Left ventricle myocardium inferior (tissue), 1 donor: ENCODE measurements at places on chromosomes 2 and 18.

GRCh38 chr18:47754311-47755101 is 176.0 kb downstream of the SMAD2 start:
- H3K36me3 ChIP-seq, result no peaks in the 10 kb centered on the region
- no peak overlapping the region for H3K4me3 ChIP-seq
- no peak for DNase-seq
- H3K27me3 ChIP-seq, result peaks cover 57% of the 10 kb centered on the region
- H3K27ac ChIP-seq, result no peak overlapping the region

DNA sequence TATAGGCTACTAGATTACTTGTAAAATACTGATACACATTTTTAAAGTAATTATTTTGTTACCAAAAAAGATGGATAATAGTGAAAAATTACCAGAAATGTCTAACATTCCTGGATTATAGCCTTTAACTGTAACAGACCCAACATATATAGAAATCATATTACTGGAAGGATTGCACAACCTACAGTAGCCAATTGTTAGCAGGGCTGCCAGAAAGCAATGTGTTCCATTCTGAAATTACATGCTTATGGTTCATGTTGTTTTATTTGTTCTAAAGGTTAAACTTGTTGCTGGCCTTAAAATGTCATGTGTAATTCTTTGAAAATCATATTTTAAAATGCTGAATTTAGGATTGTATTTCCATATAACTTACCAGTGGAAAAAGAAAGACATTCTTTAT is 793.6 kb upstream of the ACVR2A start:
- no peak overlapping the region for H3K4me3 ChIP-seq
- DNase-seq, result no peak
- H3K4me1 ChIP-seq, result no peaks in the 10 kb centered on the region
- no peaks in the 10 kb centered on the region for H3K36me3 ChIP-seq

- no peak for DNase-seq
- H3K4me1 ChIP-seq, result peaks cover 35% of the 10 kb centered on the region
- H3K36me3 ChIP-seq, result peaks cover 68% of the 10 kb centered on the region
- H3K4me3 ChIP-seq, result no peak overlapping the region
- H3K27me3 ChIP-seq, result no peaks in the 10 kb centered on the region
- no peak overlapping the region for H3K27ac ChIP-seq
Measured at GRCh38 chr2:11767779-11768178, 21.3 kb downstream of the LPIN1 start.

- H3K27ac ChIP-seq, result no peak overlapping the region
- H3K4me3 ChIP-seq, result no peak overlapping the region
- DNase-seq, result no peak
- peaks cover 5% of the 10 kb centered on the region for H3K4me1 ChIP-seq
- H3K36me3 ChIP-seq, result no peaks in the 10 kb centered on the region
- H3K27me3 ChIP-seq, result no peaks in the 10 kb centered on the region
Measured at GRCh38 chr18:31977270-31977872, 34.4 kb upstream of the TRAPPC8 start.

DNA sequence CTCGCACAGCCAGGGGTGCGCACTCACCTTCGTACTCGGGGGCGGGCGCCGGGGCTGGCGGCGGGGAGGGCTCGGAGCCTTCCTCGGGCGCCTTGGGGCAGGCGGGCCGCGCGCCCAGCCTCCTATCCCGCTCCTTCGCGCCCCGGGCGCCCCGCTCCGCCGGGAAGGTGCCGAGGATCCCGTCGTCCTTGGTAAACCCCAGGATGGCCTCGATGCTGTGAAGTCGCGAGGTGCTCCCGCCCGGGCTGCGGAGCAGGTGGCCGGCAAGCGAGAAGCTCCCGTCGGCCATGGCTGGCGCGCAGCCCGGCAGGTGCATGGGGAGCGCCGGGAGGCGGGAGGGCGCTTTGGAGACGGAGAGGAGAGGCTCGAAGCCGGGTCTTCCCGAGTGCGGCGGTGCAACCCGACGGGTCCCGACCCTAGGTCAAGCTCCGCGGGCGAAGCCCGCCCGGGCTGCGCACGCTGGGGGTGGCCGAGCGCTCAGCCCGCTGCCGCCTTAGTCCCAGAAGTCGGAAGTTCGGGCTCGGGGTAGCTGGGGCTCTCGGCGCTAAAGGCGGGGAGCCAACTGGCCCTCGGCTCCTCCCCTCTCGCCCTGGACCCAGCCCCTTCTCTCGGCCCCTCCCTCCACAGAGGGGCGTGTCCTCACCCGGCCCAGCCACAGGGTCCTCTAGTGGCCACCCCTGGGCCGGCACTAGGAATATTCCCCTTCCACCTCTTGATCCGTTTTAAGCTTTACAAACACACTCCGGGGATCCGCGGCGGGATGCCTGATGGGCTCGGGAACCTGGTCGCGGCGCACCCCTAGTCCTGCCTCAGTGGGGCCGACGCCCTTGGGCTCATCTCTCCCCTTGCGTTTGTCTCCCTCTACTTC is at the start of gene RAX:
Gene RAX (minus strand): TSS at position 564 of the 868 bp plus-strand sequence. CDS start 248 bp downstream, at position 316.
- H3K27me3 ChIP-seq, result no peaks in the 10 kb centered on the region
- H3K4me3 ChIP-seq, result peak within 1 kb of the TSS; percentile 54
- no peak within 1 kb of the TSS for H3K27ac ChIP-seq
- DNase-seq, result no peak
- peaks cover 32% of the 10 kb centered on the region for H3K4me1 ChIP-seq
- no peaks in the 10 kb centered on the region for H3K36me3 ChIP-seq

DNA sequence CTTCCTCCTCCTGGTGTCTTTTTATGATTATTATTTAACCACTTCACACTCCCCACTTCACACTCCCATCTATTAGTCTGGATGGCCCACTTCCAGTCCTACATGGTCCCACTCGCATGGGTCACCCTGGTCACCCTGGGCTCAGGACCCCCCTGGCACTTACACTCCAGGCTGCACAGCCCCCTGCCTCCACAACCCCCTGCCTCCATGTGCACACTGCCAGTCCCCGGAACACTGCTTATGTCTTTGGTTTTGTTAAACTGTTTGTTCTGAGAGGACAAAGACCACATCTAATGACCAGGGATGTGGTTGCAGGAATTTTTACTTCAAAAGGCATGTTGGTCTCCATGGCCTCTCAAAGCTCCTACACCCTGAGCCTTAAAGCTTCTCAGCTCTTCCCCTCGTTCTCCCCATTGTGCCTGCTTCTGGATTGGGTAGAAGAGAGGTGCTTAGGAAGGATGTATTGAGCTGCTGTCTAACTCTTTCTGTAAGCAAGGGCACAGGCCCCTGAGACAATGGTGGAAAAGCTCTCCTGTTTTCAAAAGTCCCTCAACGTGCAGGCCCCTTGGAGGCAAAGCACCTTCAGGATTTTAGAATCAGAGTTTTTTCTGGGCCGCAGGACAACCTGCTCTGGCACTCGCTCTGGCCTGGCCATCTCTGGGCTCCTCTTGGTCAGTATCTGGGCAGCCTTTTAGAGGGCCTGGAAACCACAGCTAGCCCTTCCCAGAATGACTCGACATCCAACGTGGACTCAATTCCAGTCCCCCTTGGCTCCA is 150.0 kb upstream of the HAAO start:
- H3K4me3 ChIP-seq, result no peak overlapping the region
- DNase-seq, result no peak
- peak overlapping the region; percentile 62 for H3K27ac ChIP-seq
- H3K4me1 ChIP-seq, result peaks cover 54% of the 10 kb centered on the region

- DNase-seq, result no peak
- H3K4me1 ChIP-seq, result peaks cover 21% of the 10 kb centered on the region
- no peaks in the 10 kb centered on the region for H3K27me3 ChIP-seq
- no peak overlapping the region for H3K27ac ChIP-seq
- H3K36me3 ChIP-seq, result no peaks in the 10 kb centered on the region
- H3K4me3 ChIP-seq, result no peak overlapping the region
Measured at GRCh38 chr2:222707689-222708273, 36.3 kb downstream of the MOGAT1 start.

DNA sequence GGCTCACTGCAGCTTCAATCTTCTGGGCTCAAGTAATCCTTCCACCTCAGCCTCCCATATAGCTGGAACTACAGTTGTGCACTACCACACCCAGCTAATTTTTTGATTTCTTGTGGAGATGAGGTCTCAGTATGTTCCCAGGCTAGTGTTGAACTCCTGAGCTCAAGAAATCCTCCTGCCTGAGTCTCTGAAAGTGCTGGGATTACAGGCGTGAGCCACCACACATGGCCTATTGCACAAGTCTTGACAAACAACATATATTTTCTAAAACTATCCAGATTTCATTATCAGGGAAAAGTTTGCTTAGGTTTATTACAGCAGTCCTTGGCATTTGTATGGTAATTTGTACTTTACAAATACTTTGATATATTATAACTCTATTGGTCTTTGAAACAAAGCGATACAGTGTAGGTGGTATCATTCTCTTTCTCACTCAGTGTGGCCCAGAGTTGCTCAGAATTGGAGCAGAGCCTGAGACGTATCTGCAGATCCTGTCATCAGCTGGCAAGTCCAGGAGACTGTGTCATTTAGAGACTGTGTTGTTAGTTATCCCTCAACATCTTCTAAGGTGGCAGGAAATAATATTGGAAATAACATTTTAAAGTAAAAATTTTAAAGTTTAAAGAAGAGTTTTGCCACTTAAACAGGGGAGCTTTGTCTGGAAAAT is 41.4 kb downstream of the PDK1 start:
- DNase-seq, result no peak
- no peak overlapping the region for H3K4me3 ChIP-seq
- peaks cover 31% of the 10 kb centered on the region for H3K36me3 ChIP-seq
- peaks cover 10% of the 10 kb centered on the region for H3K4me1 ChIP-seq
- no peaks in the 10 kb centered on the region for H3K27me3 ChIP-seq

- H3K4me1 ChIP-seq, result peaks cover 15% of the 10 kb centered on the region
- DNase-seq, result no peak
- H3K36me3 ChIP-seq, result no peaks in the 10 kb centered on the region
- H3K27me3 ChIP-seq, result no peaks in the 10 kb centered on the region
Measured at GRCh38 chr18:6781796-6782195, 52.3 kb downstream of the ARHGAP28 start.

DNA sequence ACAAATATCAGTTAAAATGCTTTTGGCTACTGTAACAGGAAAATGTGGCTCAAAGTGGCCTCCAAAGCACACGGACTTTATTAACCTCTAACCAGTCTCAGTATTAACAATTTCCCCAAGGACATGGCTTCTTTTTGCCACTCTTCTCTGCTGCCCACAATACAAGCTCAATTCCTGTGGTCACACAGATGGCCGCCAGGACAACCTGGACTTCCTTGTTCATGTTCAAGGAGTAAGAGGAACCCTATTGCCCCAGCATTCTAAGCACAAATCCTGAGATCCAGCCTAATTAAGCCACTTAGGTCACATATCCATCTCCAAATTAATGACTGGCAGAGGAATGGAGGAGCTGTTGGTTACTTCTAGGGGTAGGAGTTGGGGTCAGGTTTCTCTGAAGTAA is 38.2 kb downstream of the AOX1 start:
- H3K4me3 ChIP-seq, result no peak overlapping the region
- no peak for DNase-seq
- H3K27ac ChIP-seq, result no peak overlapping the region

DNA sequence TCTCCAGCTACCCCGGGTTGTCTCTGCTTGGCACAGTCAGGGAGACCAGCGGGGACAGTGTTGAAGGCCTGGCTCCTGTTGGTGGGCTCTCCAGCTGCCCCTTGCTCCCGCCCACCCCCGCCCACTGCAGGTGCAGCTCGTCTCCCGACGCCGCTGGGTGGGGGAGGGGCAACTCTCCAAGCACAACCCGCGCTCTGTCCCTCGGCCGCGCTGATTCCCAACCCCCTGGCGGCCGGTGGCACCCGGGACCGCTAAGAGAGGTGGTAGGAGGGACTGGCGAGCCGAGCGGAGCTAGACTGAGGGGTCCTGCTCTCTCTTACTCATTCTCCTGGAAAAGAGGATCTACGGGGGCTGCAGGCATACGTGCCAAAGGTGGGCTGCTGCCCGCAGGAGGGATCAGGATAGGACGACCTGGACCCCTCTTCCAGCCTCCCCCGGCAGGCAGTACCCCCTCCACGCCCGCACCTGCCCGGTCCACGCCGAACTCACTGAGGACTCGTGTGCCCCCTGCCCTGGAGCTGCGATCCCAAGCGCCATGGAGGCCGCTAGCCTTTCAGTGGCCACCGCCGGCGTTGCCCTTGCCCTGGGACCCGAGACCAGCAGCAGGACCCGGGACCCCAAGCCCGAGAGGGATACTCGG is 44.5 kb downstream of the DDX18 start:
- peaks cover 73% of the 10 kb centered on the region for H3K27me3 ChIP-seq
- no peak overlapping the region for H3K27ac ChIP-seq
- no peak for DNase-seq
- H3K4me1 ChIP-seq, result no peaks in the 10 kb centered on the region

GRCh38 chr2:200051611-200051945 is 96.2 kb downstream of the MAIP1 start:
- no peaks in the 10 kb centered on the region for H3K36me3 ChIP-seq
- no peaks in the 10 kb centered on the region for H3K4me1 ChIP-seq
- H3K27me3 ChIP-seq, result no peaks in the 10 kb centered on the region
- H3K27ac ChIP-seq, result no peak overlapping the region

DNA sequence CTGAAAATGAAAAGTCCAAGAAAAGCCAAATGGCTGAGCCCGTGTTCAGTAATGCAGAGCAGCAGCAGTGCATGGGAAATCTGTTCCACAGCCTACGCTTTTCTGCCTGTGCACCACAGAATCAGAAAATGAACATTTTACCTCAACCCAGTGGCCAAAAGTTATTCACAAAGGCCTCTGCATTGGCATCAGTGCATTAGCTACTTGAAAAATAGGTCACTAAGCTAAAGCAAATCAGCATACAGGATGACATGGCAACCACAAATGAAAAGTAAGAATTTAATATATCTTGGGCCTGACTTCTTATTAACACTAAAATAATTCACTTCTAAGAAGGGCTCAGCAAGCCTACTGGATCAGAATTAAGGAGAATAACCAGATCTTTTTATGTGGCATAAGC is 1145.3 kb upstream of the CHAC2 start:
- H3K27me3 ChIP-seq, result no peaks in the 10 kb centered on the region
- H3K27ac ChIP-seq, result no peak overlapping the region
- no peaks in the 10 kb centered on the region for H3K4me1 ChIP-seq
- no peak for DNase-seq
- H3K4me3 ChIP-seq, result no peak overlapping the region

DNA sequence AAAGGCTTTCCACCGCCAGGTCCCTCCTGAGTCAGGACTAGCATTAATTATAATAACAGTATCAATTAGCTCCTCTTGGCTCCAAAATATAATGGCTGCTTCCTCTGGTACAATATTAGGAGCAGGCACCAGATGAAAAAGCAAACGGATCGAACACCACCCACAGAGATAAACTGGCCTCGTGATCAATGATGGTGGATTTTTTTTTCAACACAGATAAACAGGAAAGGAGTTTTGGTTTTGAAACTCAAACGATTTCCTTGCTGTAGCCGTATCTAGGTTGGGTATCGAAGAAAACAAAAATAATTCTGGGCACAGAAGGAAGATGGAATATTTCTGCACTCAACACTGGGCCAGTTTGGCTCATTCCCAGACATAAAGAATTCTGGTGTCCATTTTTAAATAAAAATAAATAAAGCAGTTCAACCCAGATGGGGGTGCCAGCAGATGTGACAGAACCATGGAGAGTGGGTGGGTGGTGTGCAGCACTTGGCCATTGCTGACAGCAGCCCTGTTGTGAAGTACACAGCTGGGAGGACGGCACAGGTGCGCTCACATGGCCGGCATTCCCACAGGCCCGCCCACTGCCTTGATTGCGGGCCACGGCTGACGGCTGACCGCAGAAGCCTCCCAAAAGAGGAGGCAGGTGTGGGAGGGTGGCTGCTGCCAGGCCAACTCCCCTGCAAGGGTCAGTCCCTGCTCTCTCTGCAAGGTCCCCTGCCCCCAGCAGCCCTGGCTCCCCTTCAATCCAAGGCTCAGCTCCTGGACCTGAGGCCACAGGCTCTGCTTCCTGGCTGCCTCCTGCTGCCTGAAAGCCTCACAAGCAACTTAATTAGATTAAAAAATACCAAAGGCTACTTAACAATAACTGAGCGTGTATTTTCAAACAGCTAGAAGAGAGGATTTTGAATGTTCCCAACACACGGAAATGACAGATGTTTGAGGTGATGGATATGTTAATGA is 351.9 kb upstream of the ID2 start:
- H3K4me1 ChIP-seq, result no peaks in the 10 kb centered on the region
- no peak overlapping the region for H3K27ac ChIP-seq
- no peak for DNase-seq
- no peak overlapping the region for H3K4me3 ChIP-seq
